ENCODE measurements at places on chromosomes 7 and 10.
A peak's percentile ranks its signal among the peaks of the same experiment; 100 is the strongest.

DNA sequence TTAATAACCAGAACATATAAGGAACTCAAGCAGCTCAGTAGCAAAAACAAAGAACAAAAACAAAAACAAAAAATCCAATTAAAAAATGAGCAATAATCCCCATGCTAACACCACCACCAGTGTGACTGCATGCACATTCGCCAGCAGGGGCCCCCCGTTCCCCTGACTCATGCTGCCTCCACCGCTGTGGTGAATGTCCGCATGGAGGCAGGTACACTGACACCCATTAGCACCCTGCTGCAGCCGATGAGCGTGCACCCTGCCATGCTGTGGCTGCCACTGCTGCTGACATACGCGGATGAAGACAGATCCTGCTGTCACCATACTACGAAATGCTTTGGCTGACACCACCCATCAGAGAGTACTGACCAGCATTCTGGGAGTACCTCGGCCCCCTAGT is 321.6 kb upstream of the LRRTM3 start:
- no peak for DNase-seq

DNA sequence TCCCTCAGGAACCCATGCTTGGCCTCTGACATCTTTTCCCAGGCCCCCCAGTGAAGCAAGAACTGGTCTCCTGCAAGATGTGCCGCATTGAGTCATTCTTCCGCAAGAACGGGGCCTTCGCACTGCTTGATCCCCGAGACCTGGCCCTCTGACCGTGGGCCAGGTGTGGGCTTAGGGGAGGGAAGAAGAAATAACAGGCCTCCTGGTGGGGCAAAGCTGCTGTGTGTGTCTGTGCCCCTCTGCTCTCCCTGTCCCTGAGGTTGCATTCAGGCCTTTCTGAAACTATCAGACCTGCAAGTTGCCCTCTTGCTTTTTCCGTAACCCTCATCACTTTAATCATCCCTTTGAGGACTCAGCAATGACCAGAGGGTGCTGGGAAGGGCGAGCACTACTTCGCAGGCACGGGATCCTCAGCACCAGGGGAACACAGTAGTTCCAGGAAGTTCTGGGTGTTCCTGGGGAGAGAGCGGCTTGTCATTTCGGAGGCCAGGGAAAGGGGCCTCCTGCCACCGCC is 6.0 kb downstream of the ATP6V1F start:
- DNase-seq: no peak

DNA sequence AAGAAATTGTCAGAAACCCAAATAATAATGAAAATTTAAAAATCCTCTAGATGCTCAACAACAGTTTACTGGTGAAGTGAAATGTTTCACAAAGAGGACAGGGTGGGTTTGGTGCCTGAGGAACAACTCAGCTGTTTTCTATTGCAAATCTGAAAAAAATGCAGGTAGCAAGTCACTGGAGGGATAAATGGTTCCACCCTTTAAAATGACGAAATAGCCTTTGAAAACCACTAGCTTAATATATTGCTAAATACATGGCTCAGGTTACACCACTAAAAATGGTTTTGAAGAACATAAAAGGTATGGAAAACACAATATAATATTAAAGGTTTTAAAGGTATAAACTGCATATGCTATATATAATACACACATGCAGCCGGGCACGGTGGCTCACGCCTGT is 69.5 kb downstream of the LMBR1 start:
- no peak for DNase-seq

GRCh38 chr7:97868314-97868713 is 3.9 kb downstream of the ASNS start:
- DNase-seq: no peak

GRCh38 chr7:47973739-47974138 is 5.7 kb downstream of the HUS1 start:
- DNase-seq: no peak

DNA sequence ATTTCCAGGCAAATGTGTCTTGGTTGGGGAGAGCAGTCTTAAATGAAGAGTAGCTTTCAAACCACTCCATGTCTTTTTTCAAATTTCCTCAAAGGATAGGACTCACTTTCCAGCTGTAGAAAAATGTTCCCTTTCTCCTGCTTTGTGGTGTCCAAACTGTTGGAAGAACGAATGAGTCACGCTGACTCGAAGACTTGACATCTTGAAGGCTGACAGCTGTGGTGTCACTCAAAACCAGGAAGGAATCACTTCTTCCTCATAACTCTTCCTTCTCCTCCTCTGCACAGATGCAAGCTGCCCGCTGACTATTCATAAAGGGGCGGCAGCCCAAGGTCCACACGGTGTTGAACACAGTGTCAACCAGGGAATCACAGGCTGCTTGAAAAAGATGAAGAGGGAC is 19.2 kb downstream of the PLA2G12B start:
- no peak for DNase-seq

- no peak for DNase-seq
Observed at GRCh38 chr7:101875283-101875846, 57.9 kb downstream of the CUX1 start.

- DNase-seq: no peak
Observed at GRCh38 chr7:131546583-131547141, 9.8 kb downstream of the PODXL start.

DNA sequence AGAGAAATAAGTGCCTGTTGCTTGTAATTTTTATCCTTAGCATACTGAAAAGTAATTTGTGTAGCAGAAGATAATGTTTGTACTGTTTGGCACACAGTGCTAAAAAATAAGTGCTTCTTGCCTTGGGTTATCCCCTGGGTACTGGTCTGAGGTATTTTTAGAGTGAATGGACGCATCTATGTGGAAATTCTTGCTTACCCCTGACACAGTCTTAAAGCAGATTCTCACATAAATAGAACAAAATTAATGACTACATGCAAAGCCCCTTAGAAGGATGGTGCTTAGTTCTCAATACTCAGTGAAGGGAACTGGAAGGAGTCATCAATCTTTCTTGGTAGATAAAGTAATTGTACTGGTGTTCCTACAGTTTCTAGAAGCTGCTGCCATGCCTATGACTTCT is 548.6 kb downstream of the ARL4A start:
- no peak for DNase-seq

DNA sequence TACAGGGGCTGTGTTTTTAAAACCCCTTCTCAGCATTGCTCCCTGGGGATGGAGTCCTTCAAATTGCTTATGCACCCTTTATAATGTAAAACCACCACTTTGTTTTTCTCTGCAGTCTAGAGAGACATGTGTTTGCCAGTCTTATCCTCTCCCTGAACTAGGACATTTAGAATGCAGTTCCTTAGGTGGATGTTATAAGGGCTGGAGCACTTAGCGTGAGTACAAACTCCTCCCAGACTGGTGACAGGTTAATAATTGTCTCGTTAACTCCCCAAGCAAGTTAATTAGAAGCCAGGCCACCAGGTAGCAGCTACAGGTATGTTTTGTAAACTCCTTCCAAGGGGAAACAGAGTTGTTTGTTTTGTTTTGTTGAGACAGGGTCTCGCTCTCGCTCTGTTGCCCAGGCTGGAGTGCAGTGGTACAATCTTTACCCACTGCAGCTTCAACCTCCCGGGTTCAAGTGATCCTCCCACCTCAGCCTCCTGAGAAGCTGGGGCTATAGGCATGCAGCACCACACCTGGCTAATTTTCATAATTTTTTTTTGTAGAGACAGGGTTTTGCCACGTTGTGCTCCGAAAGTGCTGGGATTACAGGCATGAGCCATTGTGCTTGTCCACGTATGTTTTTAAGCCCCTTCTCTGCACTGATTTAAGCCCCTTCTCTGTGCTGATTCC is 100.2 kb downstream of the FAM107B start:
- DNase-seq: no peak

DNA sequence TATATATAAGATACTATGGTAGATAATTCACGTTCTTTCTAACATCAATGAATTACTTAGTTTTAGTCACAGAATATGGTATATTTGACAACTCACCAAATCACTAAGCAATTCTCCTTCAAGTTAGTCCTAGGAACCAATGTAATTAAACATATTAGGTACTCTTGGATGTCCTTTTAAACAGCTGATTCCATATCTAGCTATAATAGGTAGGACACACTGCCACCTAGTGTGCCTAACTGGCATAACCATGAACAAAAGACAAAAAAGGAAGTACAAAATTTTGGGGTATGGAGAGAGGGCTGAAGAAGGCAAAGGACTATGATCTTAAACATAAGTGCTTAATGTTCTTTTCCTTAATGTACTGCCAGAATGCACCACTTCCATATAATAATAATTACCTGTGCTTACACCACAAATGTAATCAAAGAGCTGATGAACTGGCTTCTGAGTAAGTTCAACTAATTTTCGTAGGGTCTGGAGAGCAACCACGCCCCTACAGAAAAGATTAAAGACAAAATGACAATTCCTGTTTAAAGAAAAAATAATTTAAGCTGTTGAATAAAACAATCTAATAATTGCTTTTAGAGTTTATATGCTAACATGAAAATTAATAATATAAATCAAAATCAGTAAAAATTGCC is 28.7 kb downstream of the PNPLA8 start:
- DNase-seq: peak; percentile 23

DNA sequence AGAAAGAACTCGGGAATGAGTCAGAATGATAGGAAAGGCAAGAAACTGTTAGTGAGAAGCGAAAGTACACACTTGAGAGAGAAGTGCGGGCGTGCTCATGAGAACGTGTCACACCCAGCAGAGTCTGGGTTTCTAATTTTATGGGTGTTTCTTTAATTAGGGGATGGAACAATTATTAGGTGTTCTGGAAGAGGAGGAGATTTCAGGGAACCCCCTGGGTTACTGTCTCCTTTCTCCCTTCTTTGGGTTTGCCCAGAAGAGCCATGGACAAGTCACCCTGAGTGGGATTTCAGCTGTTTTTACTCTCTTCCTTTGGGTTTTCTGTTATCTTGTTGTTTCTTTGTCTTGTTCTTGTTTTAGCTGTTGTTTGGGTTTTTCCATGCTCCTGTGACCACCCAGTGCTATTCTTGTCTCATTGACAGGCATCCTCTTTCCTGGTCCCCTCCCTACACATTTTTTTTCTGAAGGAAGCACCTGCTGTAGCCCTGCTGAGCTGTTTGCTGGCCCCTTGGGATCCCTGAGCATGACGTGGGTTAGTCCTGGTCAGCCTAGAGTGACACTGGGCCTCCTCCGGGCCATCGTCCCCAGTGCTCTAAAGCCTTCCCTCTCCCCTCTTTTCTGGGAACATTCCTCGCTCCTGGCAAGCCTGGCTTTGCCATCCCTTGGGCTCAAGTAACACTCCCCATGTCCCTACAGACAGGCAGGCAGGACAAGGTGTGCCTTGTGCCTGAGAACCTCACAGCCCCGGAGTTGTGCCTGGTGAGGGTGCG is 3.5 kb downstream of the SH2D4B start:
- DNase-seq: no peak

DNA sequence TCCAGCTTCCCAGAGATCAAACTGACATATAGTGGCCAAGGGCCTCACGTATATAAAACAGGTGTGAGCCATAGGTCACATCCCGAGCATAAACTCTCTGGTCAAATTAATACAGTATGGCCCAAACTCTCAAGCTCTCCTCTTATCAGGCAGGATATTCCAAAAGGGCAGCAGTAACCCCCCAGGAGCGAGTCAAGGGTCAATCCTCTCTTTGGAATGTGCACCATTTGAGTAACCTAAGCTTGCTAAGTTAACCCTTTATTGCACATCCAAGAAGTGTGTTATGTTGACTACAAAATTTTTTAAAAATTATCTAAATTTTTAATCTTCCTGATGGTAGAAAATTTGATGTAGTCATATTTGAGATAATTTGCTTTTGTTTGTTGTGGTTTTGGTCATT is 4.5 kb upstream of the TRIM24 start:
- no peak for DNase-seq

- no peak for DNase-seq
Observed at GRCh38 chr7:135333200-135333599, 99.6 kb downstream of the STRA8 start.

All from amniotic stem cell (primary cell).